ENCODE measurements at places on chromosomes 1 and 21.

- no peak for DNase-seq
Observed at GRCh38 chr1:174911606-174912005, 88.1 kb upstream of the CACYBP start.

DNA sequence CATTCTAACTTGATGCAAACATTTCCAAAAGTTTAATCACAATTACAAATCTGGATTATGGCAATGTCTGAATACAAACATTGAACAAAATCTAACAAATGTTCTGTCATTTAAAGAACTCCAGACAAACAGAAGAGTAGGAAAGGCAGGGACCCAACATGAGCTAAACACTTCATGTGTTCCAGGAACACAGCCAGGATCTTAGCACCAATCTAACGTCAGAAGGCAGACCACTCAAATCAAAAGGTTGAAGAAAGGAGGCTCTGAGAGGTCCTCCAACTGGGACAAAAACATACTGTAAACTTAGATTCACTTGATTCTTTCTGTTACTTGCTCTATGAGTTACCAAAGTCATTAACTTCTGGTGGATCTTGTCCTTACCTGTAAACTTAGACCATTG is 374.0 kb downstream of the NEGR1 start:
- DNase-seq = no peak

- no peak for DNase-seq
Observed at GRCh38 chr1:165487921-165488320, 43.0 kb upstream of the RXRG start.

- no peak for DNase-seq
Observed at GRCh38 chr1:88877911-88878310, 13.5 kb downstream of the GTF2B start.

DNA sequence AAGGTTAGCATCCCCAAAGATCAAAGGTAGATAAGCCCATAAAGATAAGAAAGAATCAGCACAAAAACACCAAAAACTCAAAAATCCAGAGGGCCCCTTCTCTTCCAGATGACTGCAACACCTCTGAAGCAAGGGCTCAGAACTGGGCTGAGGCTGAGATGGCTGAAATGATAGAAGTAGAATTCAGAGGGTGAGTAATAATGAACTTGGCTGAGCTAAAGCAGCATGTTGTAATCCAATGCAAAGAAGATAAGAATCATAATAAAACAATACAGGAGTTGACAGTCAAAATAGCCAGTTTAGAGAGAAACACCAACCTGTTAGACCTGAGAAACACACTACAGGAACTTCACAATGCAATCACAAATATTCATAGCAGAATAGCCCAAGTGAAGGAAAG is 406.9 kb upstream of the CXADR start:
- no peak for DNase-seq

GRCh38 chr1:59318271-59318860 is 21.5 kb downstream of the FGGY start:
- no peak for DNase-seq

GRCh38 chr1:202247837-202248795 is 54.5 kb downstream of the LGR6 start:
- DNase-seq = no peak

GRCh38 chr1:8698012-8698630 is 119.3 kb downstream of the RERE start:
- DNase-seq = no peak

DNA sequence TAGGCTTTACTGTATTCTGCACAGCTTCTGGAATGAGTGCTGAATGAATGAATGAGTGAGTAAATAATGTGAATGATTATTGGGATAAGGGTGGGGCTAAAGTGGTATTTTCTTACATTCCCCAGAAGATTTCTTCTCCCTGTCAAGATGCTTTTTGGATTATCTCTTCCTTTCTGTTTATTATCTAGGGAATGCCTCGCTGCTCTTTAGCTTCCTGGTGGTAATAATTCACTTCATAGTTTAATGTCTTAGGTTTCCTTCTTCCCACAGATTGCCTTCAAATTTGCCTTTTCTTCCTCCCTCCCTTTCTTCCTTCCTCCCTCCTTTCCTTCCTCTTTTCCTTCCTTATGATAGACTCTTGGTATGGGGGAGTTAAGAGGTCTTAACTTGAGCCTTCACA is 24.0 kb downstream of the DDR2 start:
- no peak for DNase-seq

DNA sequence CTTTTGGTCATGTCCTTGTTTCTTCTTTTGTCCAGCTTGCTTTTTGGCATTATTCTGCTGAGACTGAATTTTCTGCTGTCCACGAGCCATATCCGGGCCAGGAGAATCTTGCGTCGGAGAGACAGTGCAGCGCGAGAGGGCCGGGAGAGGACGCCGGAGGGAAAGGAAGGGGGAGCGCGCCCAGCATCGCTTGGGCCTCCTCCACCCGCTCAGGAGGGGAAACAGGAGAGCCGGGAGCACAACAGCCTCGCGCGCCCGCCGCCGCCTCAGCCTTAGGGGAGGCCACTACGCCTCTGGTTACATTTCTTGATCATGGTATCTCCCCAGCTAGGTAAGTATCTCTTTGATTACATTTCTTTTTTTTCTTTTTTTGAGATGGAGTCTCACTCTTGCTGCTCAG is 7.4 kb upstream of the DEGS1 start:
- peak; percentile 62 for DNase-seq

- no peak for DNase-seq
Observed at GRCh38 chr1:88976235-88976634, 16.2 kb downstream of the KYAT3 start.

GRCh38 chr1:58699011-58699762 is 675 bp downstream of the MYSM1 start:
- DNase-seq = no peak

- no peak for DNase-seq
Observed at GRCh38 chr1:210280221-210280620, 47.6 kb downstream of the SERTAD4 start.

DNA sequence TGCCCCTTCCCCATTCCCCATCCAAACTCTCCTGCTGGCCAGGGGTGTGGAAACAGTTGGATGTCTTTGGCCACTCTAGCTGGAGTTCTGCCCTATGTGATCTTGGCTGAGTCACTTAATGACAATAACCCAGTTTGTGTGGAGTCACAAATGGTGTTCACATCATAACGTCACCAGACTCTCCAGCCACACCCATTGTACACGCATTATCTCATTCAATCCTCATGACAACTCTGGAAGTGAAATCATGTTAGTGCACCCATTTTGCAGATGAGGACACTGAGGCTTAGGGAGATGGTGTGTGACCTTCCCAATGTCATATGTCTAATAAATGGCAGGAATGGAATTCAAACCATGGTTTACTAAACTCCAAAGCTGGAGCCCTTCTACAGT is 1.2 kb upstream of the CDA start:
- DNase-seq = no peak

- DNase-seq = peak; percentile 7
Observed at GRCh38 chr1:58815686-58816071, 31.8 kb upstream of the JUN start.

GRCh38 chr1:55128418-55128995 is 86.7 kb downstream of the USP24 start:
- DNase-seq = no peak

- no peak for DNase-seq
Observed at GRCh38 chr21:38241029-38241740, 15.6 kb upstream of the KCNJ15 start.
